ENCODE measurements at places on chromosomes 5 and 9.

DNA sequence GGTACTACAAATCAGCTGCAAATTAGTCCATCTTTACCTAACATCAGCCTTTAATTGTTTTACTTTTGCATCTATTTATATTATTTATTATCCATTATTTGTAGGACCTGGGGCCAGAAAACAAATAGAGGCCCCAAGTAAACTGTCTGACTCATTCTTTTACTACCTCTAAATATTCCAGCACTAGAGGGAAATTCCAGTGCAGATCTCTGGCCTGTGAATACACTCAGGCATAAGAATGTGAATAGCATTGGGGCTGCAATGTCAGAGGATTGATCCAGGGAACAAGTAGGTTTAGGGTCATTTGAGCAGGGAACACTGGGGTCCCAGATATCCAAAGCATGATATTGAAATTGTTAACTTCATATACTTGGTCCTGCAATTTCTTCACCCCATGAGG is 176.6 kb upstream of the TYRP1 start:
- no peak for DNase-seq

DNA sequence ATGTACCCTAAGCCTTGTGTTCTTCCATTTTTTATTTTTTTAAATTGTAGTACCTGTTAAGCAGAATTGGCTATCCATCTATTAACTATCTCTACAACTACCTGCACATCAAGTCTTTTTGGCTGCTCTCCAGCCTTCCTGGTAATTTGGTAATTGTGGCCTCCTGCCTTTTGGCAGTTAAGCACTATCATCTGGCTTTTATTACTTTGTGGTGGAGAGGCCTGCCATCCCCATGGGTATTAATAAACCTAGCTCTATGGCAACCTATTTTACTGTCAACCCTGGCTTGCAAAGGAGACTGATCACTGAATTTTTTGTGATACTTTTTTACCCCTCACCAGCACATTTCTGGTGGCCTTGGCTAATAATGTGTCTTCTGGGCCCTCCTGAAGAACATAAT is 20.5 kb downstream of the SELENOP start:
- DNase-seq, result no peak

DNA sequence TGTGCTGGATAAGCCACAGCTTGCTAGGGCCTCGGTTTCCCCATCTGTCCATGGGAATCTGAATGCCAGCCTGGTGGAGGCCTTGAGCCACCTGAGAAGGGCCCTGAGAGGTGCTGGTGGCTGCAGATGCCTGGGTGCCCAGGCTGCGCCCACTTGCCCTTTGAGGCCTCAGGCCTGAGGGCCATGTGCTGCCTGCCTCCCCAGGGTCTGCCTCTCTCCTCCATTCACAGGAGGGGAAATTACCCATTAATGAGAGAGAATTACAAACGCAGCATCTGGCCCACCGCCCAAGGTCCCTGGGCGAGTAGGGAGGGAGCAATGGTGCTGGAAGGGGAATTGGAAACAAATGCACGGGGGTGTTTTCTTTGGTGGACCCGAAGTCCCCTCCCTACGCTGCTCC is 59.6 kb downstream of the BARX1 start:
- no peak for DNase-seq

GRCh38 chr9:17810728-17811571 is 232.1 kb downstream of the SH3GL2 start:
- no peak for DNase-seq

DNA sequence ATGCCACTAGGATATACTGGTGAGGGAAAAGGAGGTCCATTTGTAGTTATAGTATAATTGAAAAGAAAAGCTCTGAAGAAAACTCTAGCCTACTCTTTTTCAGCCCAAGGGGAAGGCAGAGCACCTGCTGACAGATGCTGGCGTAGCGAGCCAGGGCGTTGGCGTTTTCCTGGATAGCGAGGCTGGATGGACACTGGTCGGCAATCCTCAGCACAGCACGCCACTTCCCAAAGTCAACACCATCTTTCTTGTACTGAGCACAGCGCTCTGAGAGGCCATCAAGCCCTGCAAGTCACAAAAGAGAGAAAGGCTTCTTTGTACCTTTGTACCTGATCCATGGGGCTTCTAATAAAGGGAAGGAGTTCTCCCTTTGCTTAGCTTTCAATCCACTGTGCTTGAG is 8.2 kb downstream of the ALDOB start:
- no peak for DNase-seq

- DNase-seq, result no peak
These were observed 53.7 kb downstream of the IPO11 start for GRCh38 chr5:62465985-62466925.

GRCh38 chr9:22067196-22067595 is 58.1 kb upstream of the CDKN2B start:
- no peak for DNase-seq

- DNase-seq, result no peak
These were observed 70.2 kb downstream of the LPAR1 start for GRCh38 chr9:110968096-110968495.

GRCh38 chr5:53027913-53028312 is 38.8 kb downstream of the ITGA2 start:
- DNase-seq, result no peak

- DNase-seq, result no peak
These were observed 43.1 kb upstream of the NAA35 start for GRCh38 chr9:85897848-85898247.

GRCh38 chr5:133552925-133553525 is 59.3 kb downstream of the FSTL4 start:
- DNase-seq, result peak; percentile 19

- no peak for DNase-seq
These were observed 3.8 kb upstream of the RASEF start for GRCh38 chr9:83066771-83067170.

DNA sequence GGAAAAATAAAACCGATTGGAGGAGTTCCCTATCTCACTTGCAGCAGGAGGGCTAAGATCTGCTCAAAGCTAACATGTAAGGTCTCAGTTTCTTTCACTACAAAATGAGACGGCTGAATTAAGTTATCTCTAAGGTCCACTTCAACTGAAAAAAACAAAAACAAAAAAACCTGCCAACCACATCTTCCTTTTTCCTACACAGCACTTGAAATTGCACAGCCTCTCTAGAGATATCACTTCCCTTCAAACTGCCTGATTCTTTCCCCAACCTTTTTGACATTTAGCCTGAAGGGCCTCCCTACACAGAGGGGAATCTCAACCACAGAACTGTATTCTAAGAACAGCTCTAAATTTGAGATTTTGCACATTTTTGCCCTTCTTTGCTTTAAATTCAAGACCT is 227.9 kb upstream of the TARS1 start:
- DNase-seq, result no peak

DNA sequence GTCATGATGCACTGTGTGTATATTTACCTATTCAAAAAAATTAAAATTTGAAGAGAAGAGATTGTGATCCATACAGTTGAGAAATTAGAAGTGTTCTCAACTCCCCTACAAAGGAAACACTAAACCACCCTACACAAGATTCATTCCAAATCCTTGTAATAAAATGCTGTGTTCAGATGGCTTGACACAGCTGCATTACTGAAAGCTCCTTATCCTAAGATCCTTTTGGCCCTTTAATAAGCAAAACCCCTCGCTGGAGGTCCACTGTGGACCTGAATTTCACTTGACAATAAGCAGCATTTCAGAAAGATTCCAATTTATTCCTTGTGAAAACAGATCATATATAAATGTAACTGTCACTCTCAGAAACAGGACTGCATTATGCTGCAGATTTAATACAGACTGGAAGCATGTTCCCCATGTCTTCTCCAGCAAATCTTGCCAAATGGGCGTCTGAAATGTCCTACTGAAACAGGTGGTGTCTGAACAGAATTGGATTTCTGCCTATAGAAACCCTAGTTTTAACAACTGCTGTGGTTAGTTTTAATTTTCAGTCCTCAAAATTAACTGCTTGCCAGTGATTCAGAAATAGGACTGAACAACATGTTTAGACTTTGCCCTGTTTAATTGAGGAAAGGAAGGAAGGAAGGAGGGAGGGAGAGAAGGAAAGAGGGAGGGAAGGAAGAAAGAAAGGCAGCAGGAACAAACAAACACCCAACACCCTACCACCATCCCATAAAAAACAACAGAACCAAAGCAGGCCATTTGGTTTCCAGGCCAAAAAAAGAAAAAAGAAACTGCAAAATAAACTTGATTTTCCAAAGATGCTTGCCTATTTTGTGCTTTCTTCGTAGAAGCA is 179.6 kb downstream of the MLLT3 start:
- DNase-seq, result no peak

GRCh38 chr5:77719666-77720363 is 56.3 kb downstream of the TBCA start:
- DNase-seq, result no peak

- no peak for DNase-seq
These were observed 41.0 kb upstream of the TMEM215 start for GRCh38 chr9:32742296-32742695.

- no peak for DNase-seq
These were observed 137.7 kb downstream of the WDR41 start for GRCh38 chr5:77354454-77354853.

DNA sequence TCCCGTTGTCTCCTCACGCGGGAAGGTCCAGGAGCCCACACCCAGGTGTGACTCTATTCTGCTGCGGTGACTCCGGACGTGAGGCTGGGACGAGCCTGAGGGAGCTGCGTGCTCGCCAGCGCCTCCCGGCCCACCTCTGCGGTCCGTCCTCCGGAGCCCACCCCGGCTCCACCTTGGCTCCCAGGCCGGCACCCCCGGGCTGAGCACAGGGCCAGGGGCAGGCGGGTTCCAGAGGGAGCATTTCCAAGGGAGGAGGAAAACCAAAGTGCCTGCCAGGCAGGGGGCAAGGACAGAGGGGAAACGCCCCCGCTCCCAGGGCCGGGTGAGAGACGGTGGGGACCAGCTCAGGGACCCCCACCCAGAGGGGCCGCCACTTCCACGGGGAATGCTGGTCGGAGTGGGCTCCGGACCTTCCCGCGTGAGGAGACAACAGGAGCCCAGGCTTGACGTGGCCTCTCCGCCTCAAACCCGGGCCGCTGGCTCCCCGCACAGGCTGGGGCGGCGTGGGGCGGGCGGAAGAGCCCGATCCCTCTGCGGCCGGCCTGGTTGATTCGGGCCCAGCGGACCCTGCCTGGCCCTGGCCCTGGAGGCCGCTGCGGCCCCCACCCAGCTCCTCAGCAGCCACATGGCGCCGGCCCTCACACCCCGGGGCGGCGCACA is 26.0 kb downstream of the IRX4 start:
- no peak for DNase-seq

- DNase-seq, result no peak
These were observed 28.1 kb downstream of the ADGRD2 start for GRCh38 chr9:124478354-124478753.

GRCh38 chr5:132465059-132465707 is 25.4 kb downstream of the IRF1 start:
- DNase-seq, result peak; percentile 7

- DNase-seq, result no peak
These were observed 26.4 kb upstream of the TMEM171 start for GRCh38 chr5:73093943-73094342.

DNA sequence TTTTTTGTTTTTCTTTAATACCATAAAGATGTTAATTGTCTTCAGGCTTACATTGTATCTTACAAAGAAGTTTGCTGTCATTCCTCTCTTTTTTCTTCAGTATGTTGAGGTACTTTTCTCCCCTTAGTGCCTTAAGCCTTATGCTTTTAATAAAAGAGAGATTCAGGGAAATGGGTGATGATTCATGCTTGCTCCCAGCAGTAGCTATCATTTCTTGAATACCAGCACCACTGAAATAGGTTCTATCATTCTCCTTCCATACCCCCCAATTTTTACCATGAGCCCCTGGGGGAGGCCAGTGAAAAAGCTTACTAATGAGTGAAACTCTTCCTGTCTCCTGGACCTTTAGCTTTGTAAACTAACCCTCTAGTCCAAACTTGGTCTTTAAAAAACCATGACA is 165.0 kb downstream of the FBXL7 start:
- no peak for DNase-seq

GRCh38 chr9:121622387-121623203 is 28.8 kb upstream of the DAB2IP start:
- DNase-seq, result no peak

DNA sequence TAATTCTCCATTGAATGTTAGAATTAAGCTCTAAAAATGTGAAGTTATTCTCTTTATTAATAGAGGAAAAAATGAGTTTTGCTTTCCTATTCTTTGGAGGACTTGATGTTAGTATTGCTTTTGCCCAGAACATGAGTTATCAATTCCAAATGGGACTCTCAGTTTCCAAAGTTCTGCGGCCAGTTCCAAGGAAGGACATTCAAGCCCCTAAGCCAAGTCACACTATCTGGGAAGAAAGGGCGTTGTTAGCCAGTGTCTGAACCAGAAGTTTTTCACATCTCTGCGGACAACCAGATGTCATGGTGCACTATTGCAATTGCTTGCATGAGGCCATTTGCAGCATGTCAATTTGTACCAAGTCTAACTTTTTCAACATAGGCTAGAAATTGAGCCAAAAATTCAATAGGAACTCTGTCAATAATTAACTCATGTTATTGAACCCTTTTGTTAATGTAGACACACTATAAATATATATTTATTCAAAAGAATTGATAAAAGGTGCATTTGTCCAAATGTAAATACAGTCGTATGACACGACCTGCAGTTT is 183.3 kb upstream of the PIK3R1 start:
- DNase-seq, result no peak

All from T-helper 17 cell (primary cell).